Cerebellar nuclear complex (tissue), 1 donor: ENCODE measurements at places on chromosomes 4 and X.

- DNase-seq = no peak
These were observed 105.5 kb downstream of the SHROOM3 start for GRCh38 chr4:76540486-76540885.

GRCh38 chr4:89820010-89820409 lies 17.0 kb downstream of the SNCA start:
- DNase-seq = no peak

DNA sequence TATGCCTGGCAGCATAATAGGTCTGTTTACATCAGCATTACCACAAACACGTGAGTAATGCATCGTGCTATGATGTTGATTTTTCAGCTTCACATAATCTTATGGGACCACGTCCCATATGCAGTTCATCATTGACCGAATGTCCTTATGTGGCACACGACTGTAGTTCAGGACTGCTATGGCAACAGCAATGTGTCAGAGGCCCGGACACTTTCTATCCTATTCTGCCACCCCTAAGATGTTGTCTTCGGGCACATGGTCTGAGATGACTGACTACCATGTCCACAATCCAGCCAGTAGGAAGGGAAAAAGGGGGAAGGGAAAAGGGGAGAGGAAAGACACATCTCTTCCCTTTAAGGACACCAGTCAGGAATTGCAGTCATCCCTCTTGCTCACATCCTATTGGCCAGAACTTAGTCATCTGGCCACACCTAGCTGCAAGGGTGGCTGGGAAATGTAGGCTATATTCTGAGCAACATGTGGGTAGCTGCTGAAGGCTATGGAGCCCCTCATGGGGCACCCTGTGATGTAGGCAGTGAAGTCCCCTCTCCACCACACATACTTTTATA lies 196.0 kb upstream of the RBPJ start:
- DNase-seq = no peak

- no peak for DNase-seq
These were observed 67.9 kb upstream of the CAPN6 start for GRCh38 chrX:111338095-111338698.

DNA sequence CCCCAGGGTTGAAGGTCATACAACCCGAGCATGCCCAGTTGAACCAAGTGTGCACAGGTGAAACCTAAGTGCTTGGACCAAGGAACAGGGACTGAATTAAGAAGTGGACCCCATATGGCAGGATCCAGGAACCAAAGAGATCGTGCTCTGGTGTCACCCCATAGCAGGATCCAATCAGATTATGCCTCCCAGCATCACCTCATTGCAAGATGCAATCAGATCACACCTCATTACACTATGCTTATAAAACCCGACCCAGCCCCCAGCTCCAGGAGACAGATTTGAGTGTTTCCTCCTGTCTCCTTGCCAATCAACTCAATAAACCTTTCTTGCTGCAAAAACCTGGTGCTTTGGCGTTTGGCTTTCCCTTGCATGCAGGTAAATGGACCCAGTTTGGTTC lies 37.6 kb downstream of the EFHC2 start:
- no peak for DNase-seq

DNA sequence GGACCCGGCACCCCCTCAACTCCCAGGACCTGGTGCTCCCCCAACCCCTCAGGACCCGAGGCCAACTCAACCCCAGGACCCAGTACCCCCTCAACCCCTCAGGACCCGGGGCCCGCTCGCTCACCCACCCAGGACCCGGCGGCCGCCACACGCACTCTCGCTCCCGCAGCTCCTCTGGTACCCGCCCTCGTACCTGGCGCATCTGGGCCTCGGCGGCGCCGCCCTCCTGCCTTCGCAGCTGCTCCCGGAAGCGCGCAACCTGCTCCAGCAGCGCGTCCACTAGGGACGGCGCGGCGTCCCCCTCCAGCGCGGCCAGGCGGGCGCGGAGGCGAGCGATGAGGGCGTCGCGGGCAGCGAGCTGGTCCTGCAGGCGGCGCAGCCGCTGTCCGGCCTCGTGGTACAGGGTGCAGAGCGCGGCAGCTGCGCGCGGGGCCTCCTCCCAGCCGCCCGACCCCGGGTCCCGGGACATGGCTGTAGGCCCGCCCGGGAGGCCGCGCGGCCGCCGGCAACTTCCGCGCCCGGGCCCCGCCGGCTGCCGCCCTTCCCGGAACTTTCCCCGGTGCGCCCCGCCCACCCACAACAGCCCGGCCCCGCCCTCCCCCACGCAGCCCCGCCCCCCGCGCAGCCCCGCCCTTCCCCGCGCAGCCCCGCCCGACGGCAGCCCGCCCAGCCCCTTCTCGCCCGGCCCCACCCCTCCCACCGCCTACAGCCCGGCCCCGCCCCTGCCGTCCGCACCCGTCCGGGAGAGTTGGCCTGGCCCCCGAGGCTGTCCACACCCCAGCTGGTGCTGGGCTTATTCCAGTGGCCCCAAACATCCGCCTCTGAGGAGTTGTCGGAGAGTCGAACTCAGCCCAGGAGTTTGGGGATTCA lies at the start of gene TNIP2:
TNIP2 (minus strand) TSS at position 516 of the 870 bp plus-strand sequence; CDS start at position 469, 47 bp downstream.
- no peak for DNase-seq

- DNase-seq = no peak
These were observed 214.8 kb downstream of the SLC4A4 start for GRCh38 chr4:71553605-71554004.

GRCh38 chrX:115134382-115134781 lies 54.8 kb upstream of the RBMXL3 start:
- no peak for DNase-seq

DNA sequence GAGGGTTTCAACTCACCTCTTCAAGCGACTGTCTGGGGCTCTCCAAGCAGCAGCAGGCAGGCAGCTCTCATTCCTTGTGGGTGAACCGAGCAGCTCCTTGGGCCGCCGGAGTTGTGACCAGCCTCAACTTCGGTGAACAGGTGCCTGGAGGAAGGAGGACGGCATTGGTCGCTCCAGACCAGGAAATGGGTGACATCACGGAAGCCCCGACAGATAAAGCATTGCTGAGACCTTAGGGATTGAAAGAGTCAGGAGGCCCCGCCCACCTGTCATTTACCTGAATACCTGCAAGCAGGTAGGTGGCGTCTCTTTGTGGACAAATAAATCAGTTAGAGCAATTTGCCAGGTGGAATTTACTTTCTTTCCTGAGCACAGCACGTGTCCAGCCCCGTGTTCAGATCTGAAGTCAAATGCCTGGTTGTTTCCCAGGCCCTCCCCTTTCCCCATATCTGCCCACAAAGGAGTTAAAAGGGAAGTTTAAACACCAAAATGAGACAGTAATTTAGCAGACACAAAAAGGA lies at the start of gene LNX1:
LNX1 (minus strand) TSS at position 115 of the 521 bp plus-strand sequence. CDS start 17,484 bp downstream, outside the sequence.
- no peak for DNase-seq

GRCh38 chr4:3822230-3822947 lies 56.2 kb downstream of the ADRA2C start:
- no peak for DNase-seq

- no peak for DNase-seq
These were observed 565.1 kb upstream of the DIPK2B start for GRCh38 chrX:45765767-45766166.

DNA sequence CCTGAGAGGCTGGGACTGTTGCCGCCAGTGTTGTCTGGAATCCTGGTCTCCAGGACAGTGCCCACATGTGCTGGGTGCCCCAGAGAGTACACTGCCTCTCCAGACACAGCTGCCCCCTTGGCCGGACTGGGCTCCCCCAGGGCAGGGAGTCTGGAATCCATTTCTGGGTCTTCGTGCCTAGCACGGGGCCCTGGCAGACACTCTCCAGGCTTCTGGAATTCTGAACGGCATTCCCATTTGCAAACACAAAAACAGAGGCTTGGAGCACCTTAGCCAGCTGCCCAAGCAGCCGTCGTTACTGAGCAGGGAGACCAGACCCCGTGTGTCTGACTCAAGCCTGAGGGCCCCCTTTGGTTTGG lies 20.8 kb downstream of the HMX1 start:
- DNase-seq = no peak

GRCh38 chrX:40267334-40268187 lies 169.8 kb upstream of the BCOR start:
- no peak for DNase-seq
